ENCODE measurements at places on chromosomes 12 and 14.

DNA sequence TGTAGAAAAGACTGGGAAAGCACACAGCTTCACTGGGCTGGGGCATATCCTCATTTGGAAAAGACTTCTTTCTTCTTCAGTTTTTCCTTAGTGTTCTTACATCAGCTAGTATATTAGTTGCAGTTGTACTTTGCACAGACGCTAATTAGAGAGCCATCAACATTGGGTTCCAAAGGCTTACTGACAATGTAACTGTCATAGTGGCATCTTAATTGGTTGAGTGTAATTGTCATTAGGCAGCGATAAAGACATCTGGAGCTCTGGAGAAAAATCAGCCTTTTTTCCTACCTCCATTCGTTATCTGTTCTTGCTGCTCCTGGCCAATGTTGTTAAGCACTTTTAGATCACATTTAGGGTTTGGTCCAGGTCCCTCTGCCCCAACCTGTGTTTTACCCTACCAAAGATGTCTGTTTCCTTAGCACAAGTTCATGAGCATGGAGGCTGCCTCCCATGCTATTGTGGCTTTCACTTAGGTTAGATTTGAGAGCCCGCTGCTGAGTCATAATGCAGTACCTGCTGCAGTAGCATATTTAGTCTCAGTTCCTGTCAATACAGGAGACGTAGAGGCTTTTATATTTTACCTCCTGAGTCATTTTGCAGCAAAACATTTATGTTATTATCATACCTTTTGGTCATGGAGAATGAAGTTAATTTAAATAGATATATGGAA, 49.2 kb downstream of the FBXW8 start:
- DNase-seq: no peak

DNA sequence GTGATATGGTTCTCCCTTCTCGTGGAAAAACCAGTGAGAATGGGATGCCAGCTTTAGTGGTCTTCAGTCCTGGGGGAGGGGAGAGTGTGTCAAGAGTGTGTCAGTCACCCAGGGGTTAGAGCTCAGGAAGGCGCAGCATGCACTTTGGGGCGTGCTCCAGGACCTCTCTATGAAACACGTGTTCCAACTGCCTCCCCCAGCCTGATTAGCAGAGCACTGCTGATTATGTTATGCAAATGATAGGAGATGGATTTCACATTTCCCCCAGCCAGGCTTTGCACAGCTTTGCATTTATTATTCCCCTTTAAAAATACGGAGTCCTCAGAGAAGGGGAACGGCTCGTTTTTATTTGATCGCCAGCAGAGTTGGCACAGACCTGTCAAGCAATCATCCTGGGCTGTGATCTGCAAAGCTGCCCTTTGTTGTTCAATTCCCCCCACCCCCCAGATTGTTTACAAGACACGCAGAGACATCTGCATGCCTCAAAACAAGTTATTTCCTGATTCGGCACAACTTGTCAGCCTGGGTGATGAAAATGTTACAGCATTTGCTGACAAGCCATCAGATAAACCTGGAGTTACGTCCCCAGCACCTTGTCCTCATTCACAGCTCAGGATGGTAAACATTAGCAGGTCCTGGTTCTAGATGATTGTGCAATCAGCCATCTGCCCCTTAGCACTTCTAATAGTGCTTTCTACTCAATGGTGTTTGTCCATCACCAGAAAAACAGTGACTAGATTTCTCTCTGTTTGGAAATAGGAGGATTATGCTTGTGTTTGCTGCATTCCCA, 196.5 kb downstream of the NOVA1 start:
- DNase-seq: no peak

GRCh38 chr12:95784286-95784685, 6.3 kb downstream of the NTN4 start:
- DNase-seq: no peak

DNA sequence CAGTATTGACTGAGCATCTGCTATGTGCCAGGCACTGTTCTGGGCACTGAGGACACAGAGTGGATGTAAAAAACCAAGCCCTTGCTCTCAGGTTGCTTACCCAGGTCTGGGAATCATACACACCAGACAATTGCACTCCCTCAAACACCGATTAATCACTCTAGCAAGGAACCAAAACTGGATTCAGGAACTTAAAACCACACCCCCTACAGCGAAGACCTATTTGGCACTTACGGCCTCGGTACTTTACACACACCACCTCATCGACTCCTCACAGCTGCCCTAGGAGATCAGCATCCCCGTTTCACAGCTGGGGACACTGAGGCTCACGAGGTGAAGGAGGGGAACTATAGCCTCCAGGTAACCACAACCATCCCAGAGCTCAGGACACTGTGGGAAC, 1.6 kb downstream of the GLTP start:
- no peak for DNase-seq

- DNase-seq: no peak
These were observed 1258.1 kb upstream of the TMEM132C start for GRCh38 chr12:127008755-127009403.

DNA sequence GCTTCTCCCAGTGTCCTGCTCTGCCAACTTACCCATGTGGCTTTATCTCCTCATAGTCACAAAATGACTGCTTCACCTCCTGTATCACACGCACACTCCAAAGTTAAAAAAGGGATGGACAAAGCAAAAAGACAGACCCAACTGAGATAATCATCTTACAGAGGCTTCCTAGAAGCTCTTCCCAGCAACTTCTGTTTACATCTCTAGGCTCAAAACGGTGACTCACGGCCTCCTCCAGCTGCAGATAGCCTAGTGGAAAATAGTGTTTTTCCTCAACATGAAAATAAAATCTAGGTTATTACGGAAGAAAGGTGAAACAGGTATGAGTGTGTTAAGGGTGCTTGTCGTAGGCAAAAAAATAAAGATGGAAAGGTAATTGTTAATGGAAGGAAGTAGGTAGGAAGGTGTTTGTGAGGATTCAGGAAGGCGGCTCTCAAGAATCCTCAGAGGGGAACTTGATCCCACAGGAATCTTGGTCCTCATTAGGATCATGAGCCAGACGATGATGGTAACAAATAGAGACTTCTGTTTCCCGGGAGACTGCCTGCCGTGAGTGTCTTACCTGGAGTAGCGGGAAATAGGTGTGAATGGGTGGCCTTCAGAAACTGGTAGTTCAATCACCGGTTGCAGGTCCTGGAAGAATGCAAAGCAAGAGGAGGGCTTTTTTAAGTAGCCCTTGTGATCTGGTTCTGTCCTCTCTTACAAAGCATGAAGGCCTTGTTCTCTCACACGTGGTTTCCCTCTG, 487.5 kb upstream of the TMEM132C start:
- no peak for DNase-seq

DNA sequence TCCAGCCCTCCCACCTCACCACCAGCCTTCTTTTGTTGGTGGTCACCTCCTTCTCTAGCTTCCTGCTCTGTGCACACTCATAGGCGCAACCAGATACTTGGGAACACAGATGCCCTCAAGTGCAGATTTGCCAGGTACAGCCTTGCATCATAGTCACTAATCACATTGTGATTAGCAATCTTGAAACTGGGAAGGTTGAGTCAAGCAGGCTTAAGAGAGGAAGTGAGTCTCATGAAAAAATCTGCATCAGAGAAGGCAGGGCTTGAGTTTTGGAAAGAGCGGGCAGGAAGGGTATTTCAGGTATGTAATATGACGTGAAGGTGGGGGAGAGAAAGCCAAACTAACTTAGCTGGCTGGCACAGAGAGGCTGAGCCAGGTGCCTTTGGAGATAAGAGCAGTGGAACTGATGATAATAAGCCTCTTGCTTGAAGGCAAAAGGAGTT, 2.7 kb upstream of the RABGGTA start:
- no peak for DNase-seq

DNA sequence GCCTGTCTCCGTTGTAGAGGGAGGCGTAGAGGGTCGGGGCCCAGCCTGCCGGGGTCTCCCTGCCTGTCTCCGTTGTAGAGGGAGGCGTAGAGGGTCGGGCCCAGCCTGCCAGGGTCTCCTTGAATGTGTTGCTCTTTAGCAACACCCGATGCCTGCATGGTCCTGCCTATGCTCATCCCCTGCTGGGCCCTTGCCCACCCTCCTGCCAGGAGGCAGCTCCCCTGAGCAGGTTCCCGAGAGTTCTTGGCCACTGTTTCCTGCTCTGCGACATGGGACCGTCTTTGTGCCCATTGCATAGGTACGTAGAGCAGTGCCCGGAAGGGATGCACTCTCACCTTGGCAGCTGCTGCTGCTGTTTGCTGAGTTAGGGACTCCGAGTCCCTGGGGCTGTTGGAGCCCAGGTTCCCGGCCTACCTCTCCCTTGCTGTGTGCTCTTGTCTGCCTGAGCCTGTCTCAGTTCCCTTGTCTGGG, 3.3 kb downstream of the KIF26A start:
- DNase-seq: peak; percentile 72

DNA sequence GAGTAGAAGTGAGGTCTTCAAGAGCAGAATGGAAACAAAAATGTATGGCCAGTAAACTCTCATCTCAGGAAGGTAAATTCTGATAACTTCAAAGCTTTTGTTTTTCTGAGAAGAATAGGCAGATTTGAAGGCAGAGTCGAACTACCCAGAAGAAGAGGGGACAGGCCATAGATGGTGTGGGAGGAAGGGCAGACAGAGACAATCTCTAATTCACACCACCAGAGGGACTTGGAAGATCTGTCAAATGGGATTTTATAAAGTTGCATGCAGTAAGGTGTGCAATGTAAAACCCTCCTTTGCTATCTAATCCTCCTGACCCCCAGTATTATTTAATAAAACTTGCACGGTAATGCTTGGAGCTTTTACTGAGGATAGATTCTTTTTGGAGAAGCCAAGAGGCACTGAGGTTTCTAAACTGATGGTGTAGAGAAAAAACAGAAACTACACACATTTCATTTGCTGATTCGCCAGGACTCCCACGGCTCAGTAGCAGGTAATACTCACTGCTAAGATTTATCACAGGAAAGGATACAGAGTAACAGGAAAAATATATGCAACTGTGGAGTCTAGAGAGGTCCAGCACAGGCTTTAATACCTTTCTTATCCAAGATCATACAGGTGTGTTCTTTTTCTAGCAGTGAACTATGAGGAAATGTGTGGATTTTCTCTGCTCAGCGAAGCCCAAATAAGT, 18.3 kb downstream of the SLC38A2 start:
- DNase-seq: no peak

- DNase-seq: no peak
These were observed 13.1 kb upstream of the ATP5F1B start for GRCh38 chr12:56658921-56659320.

- no peak for DNase-seq
These were observed 266.3 kb upstream of the DIO2 start for GRCh38 chr14:80477388-80478160.

DNA sequence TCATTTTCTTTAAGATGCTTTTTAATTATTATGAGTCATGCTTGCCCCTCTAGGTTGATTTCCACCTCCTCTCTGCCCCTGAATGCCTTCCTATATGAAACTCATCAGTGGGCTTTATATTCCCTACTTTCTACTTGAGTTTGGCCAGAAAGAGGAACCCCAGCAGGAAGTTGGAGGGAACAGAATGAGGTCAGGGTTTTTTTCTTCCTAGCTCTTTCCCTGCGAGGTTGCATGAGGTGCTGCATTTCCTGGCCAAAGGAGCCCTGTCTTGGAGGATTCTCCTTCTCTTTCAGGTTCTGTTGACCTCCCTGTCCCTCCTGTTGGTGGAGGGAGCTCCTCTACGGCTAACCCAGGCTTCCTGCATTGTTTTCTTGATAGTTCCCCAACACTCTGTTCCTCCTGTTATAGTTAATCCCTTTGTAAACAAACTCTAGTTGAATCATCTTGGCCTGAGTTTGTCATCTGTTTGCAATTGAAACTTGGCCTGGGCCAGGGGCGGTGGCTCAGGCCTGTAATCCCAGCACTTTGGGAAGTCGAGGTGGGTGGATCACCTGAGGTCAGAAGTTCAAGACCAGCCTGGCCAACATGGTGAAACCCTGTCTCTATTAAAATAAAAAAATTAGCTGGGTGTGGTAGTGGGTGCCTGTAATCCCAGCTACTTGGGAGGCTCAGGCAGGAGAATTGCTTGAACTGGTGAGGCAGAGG, 15.3 kb upstream of the SPIC start:
- DNase-seq: no peak

DNA sequence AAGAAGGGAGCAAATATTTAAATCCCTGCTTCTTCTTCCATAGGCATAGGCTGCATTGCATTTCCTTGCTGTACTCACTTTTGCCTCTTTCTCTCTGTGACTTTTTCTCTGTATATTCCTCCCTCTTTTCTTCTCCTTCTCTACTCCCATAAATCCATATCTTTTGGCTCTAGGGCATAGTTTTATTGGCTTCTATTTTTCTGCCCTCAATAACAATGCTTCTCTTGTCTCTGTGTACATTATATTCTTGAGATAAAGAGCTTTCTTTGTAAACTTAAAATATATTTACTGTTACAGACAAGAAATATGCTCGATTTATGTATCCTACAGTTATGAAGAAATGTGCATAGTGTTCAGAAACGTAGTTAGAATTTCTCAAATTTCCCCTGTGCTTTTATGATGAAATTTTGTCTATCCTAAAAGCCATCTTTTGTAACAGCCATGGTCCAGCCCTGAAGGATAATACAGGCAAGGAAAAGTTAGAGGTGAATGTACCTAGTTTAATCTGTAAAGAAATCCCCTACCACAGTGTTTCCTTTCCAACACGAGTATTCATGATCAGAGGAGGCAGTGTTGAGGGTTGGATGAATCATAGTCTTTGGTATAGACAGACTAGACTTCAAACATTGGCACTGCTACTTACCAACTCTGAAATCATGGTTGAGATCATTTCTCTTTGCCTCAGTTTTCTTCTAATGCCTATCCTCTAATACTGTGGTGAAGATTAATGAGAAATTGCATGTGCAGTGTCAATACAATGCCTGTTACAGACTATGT, 173.3 kb upstream of the FAR2 start:
- DNase-seq: no peak

- DNase-seq: no peak
These were observed 269.8 kb downstream of the BCAT1 start for GRCh38 chr12:24679126-24679525.

GRCh38 chr14:33568935-33569579, 381.8 kb downstream of the EGLN3 start:
- DNase-seq: no peak

DNA sequence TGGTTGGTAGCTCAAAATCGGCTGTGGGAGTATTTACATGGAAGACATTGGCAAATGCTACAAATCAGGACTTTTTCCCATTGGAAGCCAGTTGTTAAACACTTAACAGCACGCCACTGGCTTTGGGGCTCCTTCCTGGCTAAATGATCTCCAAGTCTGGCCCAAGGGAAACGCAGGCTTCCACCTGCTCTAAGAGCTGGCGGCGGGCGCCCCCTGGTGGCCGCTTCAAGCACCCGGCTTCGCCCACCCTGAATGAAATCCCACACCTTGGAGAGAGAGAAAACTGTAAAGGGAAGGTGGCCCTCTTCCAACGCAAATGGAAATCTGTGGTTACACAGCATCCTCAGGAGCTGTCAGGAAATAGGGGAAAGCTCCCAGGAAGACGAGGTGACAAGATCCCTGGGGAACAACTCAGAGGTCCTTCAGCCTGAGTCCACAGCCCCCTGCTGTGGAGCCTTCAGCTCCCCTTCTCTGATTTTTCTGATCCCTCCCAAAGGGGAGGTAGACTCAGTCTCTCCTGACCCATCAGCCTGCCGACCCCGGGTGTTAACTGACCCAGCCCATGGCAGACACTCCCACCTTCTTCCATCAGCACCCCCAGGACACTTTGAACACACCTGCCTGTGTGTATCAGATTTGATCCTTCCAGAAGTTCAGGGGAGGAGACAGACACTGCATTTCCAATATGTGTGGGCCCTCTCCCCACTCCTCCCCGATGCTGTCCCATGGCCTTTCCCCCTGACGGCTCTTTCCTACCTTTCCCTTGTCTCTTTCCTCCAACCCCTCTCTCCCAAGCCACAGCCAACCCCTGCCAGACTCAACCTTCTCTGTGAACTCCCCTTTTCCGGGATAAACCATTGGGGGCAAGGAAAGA, 15.4 kb downstream of the SELPLG start:
- DNase-seq: peak; percentile 94

- peak; percentile 70 for DNase-seq
These were observed 78.8 kb downstream of the GSC start for GRCh38 chr14:94690896-94691659.

All from posterior vena cava (tissue), 2 donors.